ENCODE measurements at places on chromosomes 12 and 14.

- DNase-seq: no peak
These were observed 176.7 kb downstream of the PTPN11 start for GRCh38 chr12:112595410-112595809.

DNA sequence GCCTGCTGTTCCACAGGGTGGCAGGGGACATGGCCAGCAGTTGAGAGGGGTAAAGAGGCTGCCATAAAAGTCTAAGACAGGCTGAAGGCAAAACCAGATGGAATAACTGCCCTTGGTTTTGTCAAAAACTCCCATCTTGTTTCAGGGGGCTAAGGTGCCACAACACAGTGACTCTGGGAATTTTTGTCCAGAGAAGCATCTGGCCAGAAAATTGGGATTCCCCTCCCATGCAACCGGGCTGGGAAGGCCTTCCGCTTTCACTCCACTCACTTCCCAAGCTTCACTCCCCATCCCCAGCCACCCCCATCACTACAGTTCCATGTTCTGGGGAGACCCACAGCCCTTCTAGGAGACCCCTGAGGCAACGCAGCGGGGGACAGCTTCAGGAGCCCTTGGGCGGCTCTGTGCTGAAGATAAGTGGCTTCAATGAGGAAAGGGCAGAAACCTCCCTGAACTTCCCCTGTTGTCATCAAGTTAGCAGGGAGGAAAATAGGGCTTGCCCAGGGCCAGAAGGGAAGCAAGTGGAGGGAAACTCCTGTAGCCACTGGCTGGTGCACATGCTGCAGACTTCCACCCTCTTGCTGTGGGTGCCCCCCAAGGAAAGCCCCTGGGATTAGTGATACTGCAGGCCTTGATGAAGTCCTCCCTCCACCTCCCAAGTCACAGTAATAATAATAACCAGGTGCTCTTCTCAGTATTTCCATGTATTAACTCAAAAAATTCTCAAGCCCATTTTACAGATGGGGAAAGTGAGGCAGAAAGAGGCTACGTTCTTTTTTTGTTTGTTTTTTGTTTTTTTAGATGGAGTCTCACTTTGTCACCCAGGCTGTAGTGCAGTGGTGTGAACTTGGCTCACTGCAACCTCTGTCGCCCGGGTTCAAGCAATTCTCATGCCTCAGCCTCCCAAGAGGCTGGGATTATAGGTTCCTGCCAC, 6.0 kb downstream of the TMEM229B start:
- DNase-seq: no peak

- DNase-seq: no peak
These were observed 18.2 kb downstream of the DIO3 start for GRCh38 chr14:101579372-101580080.

DNA sequence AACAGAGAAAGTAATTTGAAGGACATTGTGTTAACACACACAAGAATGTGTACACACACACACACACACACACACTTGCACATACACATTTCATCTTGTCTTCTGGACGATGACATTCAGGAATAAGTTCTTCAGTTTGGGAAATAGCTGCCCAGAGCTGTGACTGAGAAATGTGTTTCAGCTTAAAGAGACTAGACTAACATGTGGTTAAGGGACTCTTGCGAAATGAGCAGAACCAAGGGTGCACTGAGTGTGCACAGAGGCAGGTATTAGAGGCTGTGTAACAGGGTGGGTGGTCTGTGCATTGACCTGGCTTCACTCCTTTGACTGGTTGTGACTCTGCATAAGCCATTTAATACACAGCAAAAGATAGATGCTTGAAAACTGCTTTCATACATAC, 29.4 kb upstream of the KCNA5 start:
- DNase-seq: no peak

DNA sequence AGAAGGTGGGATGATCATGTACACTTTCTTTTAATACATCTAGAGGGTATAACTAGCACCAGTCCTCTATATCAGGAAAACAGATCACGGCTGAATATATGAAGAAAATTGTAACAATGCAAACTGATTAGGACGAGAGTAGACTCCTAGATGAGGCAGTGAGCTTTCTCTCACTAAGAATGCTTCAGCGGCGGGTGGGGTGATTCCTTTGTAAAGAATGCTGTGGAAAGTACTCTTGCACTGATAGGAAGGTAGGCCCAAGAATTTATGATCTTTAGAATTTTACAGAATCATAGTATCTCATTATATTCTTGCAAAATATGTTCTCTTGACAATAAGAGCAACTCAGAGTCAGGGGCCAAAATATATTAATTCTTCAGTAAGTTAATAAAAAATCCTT, 133.0 kb downstream of the LMNTD1 start:
- no peak for DNase-seq

GRCh38 chr12:120666571-120667390, 20.2 kb upstream of the MLEC start:
- no peak for DNase-seq

- DNase-seq: no peak
These were observed 24.7 kb downstream of the OR4N2 start for GRCh38 chr14:19828314-19828713.

- no peak for DNase-seq
These were observed 91.9 kb upstream of the LMNTD1 start for GRCh38 chr12:25644979-25645378.

- DNase-seq: no peak
These were observed 4.1 kb upstream of the CRADD start for GRCh38 chr12:93673084-93673483.

- DNase-seq: no peak
These were observed 1.2 kb downstream of the SNX6 start for GRCh38 chr14:34628681-34629135.

GRCh38 chr12:64404470-64405256, 471 bp downstream of the XPOT start:
- DNase-seq: peak; percentile 36

DNA sequence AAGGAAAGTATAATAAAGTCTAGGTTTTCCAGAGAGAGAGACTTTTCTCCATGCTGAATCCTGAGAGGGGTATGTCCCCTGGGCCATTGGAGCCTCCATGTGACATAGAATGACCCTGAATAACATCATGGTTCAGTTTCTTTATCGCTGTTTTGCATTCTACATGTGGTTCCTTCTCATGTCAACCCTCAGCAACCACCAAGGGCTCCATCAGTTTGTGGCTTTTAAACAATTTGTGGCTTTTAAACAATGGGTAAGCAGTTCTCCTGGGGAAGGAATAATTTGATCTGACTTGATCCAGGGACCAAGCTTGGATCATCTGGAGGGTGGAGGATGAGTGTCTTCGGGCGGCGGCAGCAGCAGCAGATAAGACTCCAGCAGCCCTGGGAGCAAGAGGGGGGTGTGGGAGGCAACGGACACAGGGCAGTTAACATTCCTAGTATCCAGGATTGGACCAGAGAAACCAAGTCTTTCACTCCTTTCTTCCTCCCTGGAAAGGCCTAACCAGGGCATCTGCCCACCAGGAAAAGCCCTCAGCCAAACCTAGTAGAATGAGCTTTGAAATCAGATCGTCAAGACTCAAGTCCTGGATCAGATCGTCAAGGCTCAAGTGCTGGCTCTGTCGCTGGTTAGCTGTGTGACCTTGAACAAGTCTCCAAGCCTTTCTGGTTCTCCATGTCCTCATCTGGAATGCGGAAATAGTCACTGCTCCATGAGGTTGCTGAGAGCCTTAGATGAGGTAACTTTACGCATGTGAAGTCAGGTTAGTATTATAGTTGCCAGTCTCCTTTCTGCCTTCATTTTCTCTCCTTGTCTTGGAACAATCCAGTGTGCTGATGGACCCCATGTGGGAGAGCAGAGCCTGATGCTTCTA, 27.8 kb upstream of the FAM222A start:
- no peak for DNase-seq

All from activated T-cell treated with anti-CD3 and anti-CD28 coated beads for 1 hour (primary cell).